ENCODE measurements at places on chromosomes 4 and X.
A peak's percentile ranks its signal among the peaks of the same experiment; 100 is the strongest.

- DNase-seq, result no peak
Measured at GRCh38 chr4:73676861-73677323, 56.7 kb upstream of the RASSF6 start.

GRCh38 chr4:10182446-10183424, 66.1 kb upstream of the WDR1 start:
- no peak for DNase-seq

GRCh38 chr4:18869166-18869565, 847.6 kb upstream of the LCORL start:
- DNase-seq, result no peak

DNA sequence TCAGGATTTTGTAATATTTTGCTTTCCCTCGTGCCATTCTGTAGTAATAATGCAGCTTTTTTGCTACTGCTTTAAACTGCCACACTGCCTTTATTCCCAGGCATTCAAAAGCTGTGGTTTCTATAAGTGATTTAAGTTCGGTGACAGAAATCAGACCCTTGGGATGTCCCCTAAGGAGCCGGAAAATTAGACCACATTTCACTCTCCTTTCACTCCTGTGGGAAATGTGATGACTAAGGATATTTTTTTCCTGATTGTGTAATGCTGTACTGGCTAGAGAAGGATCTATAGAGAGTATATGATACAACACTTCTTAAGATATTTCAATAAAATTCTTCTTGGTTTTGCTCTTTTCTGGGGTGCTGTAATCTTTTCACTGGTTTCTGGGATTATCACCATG, 24.4 kb downstream of the UGT2A3 start:
- no peak for DNase-seq

GRCh38 chr4:36214735-36215485, 29.4 kb downstream of the ARAP2 start:
- no peak for DNase-seq

DNA sequence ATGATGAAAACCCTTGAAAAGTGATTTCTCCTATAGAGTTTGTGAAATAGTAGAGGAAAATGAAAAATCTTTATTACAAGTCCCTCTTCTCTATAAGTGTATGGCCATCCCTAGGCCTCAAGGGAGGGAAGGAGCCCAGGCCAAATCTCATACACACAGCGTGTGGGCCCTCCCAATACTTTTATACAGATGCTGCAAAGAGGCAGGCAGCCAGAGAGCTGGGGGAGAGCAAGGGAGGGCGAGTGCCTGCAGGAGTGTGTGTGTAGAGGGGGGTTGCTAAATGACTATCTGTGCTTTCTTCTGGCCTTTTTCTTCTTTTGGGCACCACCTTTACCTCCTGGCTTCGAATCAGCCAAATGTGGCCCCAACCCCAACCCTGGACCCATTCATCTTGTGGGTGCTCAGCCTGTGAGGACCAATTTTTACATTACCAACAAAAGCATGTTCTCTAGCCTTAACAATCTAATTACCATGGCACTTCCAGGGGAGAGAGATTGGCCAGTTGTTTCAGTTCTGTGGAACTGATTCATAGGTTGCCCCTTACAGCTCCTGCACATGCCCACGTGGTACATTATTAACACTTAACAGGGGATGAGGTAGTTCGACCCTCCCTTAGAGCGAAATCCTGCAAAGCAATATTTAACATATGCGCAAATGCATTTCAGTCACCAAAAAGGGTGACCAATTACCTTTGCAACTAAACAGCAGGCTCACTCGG, 2.0 kb downstream of the GPC3 start:
- DNase-seq, result no peak

DNA sequence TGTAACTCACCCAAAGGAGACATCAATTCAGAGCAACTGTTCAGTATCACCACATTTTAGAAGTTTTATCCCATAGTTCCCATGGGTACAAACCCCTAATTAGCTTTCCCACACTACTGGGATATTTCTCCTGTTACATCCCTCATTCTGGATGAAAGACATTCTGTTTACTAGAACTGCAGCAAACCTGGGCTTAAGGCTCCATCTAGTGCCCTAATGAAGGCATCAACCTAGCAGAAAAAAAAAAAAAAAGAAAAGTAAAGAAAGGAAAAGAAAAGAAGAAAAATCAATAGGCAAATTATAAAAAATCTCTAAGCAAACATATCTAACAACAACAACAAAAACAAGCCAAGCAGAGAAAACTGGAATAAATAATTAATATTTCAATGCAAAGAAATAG, 133.7 kb upstream of the CPXCR1 start:
- no peak for DNase-seq

DNA sequence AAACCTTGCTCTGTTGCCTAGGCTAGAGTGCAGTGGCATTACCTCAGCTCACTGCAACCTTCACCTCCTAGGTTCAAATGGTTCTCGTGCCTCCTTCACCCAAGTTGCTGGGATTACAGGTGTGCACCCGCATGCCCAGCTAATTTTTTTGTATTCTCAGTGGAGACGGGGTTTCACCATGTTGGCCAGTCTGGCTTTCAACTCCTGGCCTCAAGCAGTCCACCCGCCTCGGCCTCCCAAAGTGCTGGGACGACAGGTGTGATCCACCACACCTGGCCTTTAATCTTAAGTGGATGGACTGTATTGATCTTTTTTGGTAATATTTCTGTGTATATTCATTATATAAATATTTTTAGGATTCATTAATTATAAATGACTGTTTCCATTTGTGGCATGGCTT, 158.7 kb upstream of the CXorf51A start:
- no peak for DNase-seq

- DNase-seq, result no peak
Measured at GRCh38 chrX:116281106-116281505, 110.6 kb downstream of the AGTR2 start.

DNA sequence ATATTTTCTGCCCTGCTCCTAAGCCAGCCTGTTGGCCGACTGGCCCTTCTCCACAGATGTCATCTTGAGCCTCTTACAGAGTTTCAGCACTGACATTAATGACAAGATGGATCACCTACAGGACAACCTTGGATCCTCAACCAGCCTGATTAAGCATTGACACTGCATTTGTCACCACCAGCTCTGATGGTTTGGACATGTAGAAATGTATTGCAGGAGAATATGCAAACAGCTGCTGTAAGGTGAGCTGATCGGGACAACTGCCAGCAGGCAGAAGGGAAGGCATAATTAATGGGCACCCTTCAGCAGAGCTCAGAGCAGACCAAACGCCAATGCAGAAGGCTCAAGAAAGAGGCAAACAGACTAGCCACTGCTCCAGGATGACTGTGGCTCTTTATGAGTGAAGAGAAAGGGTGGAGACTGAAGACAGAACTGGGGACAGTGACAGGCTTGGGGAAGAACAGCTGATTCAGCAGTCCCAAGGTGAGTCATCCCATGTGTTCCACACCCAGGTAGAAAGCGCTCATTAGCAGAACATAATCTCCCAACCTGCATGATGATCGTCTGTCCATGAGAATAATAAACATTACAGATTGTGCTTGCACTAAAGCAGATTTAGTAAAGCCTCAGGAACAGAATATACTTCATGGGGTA, 6.7 kb downstream of the CORIN start:
- DNase-seq, result peak; percentile 4

DNA sequence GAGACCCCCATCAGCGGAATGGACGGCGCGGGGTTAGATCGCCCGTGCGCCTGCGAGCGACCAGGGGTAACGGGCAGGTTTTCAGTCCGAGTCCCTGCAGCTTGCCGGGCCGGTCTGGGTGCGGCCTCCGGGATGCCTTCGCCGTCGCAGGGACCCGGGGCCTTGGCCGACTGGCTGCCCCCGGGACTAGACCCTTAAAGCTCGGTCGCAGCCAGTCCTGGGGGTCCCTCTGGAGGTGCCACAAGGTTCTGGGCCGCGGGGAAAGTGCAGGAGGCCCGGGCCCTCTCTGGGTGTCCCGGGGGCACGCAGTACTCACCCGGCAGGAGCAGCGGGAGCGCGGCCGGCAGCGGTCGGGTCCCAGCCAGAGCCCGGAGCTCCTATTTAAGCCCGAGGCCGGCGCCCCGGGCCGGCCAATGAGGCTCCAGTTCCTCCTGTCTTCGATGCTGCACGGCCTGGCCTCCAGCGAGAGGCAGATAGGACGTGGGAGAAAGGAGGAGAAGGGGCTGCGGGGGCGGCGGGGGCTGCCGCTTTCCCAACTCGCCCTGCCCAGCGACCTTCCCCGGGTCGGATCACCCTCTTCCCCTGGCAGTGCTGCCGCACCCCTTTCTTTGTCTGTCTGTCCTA, at the start of gene SPON2:
Gene SPON2, minus strand, starts transcription at position 356 of the 624 bp plus-strand sequence.
- DNase-seq, result no peak

DNA sequence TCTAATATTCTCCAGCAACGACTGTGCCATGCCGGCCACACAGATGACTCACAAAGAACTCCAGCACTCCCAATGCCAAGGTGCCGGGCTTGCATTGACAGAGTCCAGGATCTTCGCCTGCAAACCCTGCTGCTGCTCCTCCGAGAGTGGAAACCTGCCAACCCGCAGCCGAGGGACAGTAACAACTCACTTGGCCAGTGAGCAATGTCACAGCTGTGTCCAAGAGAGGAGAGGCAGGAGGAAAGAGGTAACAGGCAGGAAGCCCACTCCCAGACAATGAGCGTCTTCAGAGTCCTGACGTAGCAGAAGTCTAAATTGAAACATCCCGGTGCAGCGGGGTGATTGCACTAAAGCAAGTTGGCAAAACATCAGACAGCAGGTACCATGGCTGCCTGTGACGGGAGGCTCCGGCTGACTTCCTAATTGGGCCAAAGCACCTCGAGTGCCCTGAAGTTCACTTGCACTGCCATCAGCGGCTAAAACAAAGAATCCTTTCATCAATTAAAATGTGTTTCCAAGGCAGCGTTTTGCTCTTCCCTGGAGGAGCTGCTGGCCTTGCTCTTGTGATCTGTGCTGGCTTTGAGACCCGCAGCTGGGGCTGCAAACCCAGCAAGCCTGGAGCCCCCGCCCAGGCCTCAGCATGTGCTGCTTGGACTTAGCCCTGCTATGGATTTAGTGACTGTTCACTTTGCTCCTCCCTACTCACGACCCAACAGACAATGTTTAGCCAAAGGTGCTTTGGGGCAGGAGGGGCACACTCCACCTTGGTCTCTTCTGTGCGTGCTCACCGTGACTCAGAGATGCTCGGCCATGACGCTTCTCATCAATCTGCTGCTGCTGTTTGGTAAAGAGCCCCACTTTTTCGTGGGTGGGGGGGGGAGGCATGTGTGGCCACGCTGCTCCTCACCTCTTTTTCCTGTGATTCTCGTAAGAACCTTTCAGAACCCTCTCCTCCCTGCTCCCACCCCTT, 36.5 kb downstream of the DCTD start:
- no peak for DNase-seq

GRCh38 chrX:70505451-70505841, 60.8 kb downstream of the DLG3 start:
- DNase-seq, result no peak

DNA sequence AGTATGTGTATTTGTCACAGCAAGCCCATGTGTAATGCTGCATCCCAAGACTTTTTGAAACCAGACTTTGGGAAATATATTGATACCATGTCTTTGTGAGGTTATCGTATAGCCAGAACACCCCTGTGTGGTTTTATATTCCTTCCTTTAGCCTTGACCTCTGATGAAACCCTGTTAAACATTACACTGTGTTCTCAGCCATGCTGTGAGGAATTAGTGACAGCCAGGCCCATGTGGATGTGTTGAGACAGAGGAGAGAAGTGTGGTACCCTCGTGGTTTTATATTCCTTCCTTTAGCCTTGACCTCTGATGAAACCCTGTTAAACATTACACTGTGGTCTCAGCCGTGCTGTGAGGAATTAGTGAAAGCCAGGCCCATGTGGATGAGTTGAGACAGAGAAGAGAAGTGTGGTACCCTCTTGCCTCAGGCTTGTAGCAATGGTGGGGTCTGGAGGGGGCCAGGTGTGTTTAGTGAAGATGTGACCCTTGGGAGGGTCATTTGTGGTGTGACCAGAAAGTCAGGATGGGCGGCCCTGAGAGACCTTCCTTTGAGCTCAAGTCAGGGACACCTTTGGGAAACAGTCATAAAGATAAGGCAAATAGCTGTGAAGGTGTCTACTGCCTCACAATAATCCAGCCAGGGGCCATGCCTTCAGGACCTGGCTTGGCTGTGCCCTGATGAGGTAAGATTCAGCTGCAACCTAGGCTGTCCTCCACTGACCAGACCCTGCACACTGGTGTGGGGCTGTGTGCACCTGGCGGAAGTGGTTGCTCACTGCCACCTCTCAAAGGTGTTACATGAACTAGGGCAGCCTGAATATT, 110.0 kb downstream of the IRF2 start:
- no peak for DNase-seq

- no peak for DNase-seq
Measured at GRCh38 chrX:24646745-24647182, 383 bp downstream of the PCYT1B start.

- DNase-seq, result no peak
Measured at GRCh38 chrX:12174358-12174757, 36.1 kb downstream of the FRMPD4 start.

- no peak for DNase-seq
Measured at GRCh38 chr4:57051524-57051923, 58.7 kb downstream of the IGFBP7 start.

GRCh38 chrX:109797311-109797975, 64.4 kb upstream of the ACSL4 start:
- DNase-seq, result no peak
